ENCODE measurements at places on chromosomes 16 and 17. TPM values are rescaled to one million over a fixed set of nuclear protein-coding genes. Genes with fewer than 3 reads are reported as not detected.

Gene HS3ST3B1
- 1.5 TPM for total RNA-seq

Gene SLC5A11
- not detected for total RNA-seq

Gene SSTR5
- total RNA-seq = not detected

Gene COX10
- total RNA-seq = 7.8 TPM

Gene CDRT15L2
- total RNA-seq = not detected

Gene NOXO1
- not detected for total RNA-seq

Gene QPRT
- total RNA-seq = 21.2 TPM

Gene SPNS3
- total RNA-seq = not detected

Gene SBK1
- 1.2 TPM for total RNA-seq

Gene ZPBP2
- not detected for total RNA-seq

Gene PLLP
- total RNA-seq = not detected

Gene NPIPB12
- 95.3 TPM for total RNA-seq

Gene ZNF319
- total RNA-seq = 6.1 TPM

Gene TMEM132E
- total RNA-seq = not detected

Gene TEKT1
- not detected for total RNA-seq

Gene CTRB1
- total RNA-seq = not detected

Gene TNFRSF13B
- not detected for total RNA-seq

Gene TRIM72
- total RNA-seq = not detected

Gene ST6GALNAC2
- 5.3 TPM for total RNA-seq

Gene SMIM36
- total RNA-seq = not detected

Gene LPO
- not detected for total RNA-seq

Gene HSD11B2
- total RNA-seq = 1.2 TPM

Gene KRTAP2-3
- not detected for total RNA-seq

Gene HBA1
- 339 TPM for total RNA-seq

Gene ACSM2B
- total RNA-seq = 1.3 TPM

Gene KRT20
- not detected for total RNA-seq

Gene PGP
- 14.4 TPM for total RNA-seq

Gene CCL14
- 165 TPM for total RNA-seq

Gene TPSD1
- not detected for total RNA-seq

Gene KRTAP1-5
- not detected for total RNA-seq
